ENCODE measurements at places on chromosomes 7 and 10.

DNA sequence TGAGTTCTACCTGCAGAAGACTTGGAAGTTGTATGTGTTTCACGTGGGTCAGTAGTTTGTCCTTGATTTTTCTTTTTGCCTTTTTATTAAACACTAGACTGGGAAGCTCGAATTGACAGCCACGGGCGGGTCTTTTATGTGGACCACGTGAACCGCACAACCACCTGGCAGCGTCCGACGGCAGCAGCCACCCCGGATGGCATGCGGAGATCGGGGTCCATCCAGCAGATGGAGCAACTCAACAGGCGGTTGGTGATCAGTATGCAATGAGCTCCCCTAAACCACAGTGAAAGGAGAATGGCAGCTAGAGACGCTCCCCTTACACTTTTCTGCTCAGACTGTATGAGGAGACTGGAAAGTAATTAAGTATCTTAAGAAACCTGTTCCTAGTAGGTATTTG is 126.7 kb upstream of the STK17A start:
- no peak for DNase-seq

GRCh38 chr7:112152186-112152585 is 54.0 kb downstream of the DOCK4 start:
- DNase-seq: no peak

DNA sequence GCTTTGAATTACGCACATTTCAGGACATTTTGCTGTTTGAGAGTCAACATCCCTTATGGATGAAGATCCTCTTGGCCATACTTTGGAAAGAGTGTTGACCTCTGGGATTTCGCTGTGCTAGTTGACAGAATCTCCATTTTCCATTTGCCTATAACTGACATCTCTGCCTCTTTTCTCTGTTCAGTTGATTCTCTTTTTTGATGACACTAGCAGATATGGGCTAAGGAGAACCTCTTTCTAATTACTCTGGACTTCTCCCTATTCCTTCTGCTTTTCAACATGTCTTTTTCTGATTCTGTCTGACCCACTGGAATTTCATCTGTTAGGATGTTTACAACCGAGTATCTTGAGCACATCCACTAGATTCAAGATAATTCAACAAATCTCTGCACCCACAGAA is 311.5 kb downstream of the CAMK1D start:
- DNase-seq: no peak

DNA sequence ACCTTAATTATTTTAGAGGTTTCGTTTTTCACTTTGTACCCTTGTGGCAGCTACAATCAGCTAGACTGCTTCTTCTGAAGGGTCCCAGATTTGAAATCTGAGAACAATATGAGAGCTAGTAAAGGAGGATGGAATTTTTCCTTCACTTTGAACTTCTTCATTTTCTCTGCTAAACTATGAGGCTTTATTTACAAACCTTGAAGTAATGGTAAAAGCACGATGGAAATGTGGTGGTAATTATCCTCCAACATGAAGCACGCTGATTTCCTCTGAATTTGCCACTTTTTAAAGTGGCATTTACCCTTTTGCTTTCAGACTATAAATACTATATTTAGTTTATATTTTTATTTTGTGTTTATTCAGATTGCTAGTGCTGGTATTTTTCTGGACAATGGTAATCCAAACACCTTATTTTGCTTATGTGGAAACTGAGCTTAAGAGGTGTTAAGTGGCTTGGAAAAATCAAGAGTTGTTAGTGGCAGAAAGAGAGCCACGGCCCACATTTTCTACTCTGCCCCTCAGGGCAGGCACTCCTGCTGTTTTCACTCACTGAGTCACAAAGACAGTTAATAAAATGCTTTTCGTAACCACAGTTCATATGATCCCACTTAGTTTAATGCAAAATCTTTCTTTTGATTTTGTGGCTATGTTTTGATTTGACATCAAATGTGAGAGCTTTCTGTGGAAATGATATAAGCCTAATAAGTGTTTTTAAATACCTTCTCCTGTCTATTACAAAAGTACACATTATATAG is 2.7 kb downstream of the SSMEM1 start:
- no peak for DNase-seq

DNA sequence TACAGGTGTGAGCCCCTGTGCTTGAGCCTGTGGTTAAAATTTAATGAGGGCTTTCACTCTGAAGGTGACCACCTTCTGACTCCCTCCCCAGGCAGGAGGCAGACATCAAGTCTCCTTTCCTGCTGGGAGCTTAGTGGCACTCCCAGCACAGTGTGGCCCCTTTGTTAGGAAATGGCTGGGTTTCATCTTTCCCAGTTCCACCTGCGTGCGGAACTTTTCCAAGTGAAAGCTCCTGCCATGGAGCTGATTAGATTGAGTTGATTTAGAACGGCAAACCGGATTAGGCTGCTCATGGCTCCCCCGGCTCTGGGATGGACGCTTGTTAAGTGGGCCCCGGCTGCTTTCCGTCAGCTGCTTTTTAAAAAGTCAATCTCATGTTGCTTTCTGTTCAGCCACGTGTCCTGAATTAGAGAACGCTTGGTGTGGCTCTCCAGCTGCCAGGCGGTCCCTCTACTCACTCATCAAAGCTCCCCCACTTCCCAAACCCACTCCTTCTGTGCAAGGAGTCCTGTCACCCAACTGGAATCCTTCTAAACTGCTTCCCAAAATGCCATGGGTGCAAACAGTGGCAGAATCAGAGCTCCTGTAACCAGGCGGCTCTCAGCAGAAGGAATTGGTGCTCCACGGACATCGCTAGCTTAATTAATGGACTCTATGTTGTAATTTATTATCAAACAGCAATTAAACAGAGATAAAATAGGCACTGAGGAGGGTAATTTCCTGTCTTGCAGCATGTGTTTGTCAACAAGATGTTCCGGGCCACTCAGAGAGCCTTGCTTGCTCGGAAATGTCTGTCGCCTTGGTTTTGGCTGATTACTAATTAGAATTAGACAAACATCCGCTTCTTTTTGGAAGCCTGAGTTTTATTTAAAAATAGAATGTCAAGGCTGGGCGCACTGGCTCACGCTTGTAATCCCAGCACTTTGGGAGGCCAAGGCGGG is 551.2 kb downstream of the GALNT17 start:
- DNase-seq: no peak

DNA sequence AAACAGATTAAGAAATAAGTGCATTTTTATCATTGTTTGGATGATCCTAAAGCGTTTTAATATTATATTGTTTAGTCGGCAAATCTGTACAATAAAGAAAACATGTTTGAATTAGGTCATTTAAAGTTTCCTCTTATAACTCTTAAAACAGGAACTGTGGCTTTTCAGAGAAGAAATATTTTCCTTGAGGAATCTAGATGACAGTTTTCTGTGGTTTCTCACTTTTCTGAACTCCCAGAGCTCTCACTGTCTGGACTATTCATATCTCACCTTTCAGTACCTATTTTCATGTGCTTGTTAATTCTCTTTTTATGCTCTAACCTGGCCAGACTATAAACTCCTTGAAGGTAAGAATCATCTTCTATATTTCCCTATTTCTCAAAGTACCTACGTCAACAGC is 135.1 kb downstream of the CHN2 start:
- no peak for DNase-seq

DNA sequence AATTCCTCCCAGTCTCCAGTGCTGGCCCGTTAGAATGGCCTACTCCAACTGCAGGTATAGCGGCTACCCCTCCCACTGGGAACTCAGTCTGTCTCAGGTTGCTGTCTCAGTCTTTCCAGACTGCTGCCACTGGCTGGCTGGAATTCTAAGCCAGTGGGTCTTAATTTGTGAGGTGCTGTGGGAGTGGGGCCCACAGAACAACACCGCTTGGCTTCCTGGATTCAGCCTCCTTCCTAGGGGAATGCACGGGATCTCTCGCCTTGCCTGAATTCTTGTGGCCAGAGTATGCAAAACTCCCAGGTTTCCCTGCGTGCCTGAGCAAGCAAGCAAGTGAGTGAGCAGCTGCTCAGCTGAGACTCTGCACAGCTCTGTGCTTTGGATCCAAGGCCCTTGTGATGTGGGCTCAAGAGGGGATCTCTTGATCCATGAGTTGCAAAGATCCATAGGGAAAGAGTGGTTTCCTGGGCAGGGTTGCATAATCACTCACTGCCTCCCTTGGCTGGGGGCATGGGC is 41.5 kb upstream of the GPR141 start:
- no peak for DNase-seq

DNA sequence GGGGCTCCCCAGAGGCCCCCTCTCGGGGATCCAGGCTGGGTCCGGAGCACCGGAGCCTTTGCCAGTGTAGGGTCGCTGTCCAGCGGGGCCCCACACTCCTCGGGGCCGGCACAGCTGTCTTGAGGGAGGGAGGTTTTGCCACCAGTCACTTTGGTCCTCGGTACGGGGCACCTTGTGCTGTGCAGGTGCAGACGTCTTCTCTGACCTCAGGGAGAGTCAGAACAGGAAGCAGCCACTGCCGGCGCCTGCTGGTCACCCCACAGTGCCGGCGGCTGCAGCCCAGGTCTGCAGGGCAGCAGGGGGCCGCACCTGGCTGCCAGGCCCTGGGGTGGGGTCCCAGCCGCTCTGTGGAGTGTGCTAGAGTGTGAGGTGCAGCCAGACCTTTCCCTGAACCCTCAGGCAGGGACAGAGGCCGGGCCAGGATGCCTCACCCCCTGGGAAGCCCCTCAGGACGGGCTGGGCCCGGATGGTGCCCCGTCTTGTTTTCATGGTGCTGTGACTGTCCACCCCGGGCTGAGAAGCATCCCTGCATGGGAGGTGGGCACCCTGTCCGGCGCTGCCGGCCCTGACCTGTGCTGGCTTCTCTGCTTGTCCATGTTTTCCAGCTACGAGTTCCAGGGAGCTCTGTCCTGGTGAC is 8.2 kb downstream of the MAFK start:
- DNase-seq: no peak

DNA sequence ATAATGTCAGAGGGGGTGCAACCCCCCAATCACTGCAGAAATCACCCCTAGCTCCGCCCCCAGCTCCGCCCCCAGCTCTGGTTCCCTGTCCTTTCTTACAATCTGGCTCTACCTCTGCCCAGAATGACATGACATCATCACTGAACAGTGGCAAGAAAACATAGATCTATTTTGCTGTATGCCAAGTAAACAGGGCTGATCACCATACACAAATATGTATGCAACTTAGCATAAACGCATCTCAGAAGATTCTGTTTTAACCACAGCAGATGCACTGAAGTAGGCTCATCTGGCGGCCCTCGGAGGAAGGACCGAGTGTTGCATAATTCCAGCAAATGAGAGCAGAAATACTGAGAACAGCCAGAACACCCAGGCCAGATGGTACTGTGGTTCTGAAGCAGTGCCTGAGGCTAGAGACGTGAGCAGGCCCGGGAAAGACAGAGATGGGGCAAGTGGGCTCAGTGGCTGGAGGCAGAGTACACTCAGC is 293.3 kb upstream of the KLF14 start:
- peak; percentile 27 for DNase-seq

- DNase-seq: no peak
These were observed 292.9 kb upstream of the NPVF start for GRCh38 chr7:25521236-25521635.

- DNase-seq: no peak
These were observed 213.9 kb downstream of the NSUN6 start for GRCh38 chr10:18437486-18437885.

GRCh38 chr7:78769481-78770101 is 683.9 kb downstream of the MAGI2 start:
- DNase-seq: no peak

All from SIG-M5 (cell line).